CD4-positive, alpha-beta T cell (primary cell): ENCODE measurements at places on chromosomes 1 and 21.

- DNase-seq: no peak
Measured at GRCh38 chr1:246971969-246972368, 35.9 kb downstream of the ZNF695 start.

DNA sequence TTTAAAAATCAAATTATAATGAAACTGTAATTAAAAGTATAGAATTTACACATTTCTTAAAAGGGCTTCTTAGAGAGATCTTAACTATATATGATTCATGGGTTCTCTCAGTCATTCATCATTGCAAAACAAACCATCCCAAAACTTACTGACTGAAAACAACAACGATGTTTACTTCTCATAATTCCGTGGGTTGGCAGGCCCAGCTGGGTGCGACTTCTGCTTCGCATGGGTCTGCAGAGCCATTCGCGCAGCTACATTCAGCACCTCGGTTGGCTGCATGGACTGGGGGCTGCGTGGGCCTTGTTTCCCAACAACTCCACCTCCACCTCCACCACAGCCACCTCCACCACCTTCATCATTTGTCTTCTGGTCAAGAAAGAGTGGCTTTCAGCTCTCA, 4.0 kb downstream of the SLAMF8 start:
- DNase-seq: no peak

- no peak for DNase-seq
Measured at GRCh38 chr21:32572574-32573420, 12.5 kb downstream of the TCP10L start.

DNA sequence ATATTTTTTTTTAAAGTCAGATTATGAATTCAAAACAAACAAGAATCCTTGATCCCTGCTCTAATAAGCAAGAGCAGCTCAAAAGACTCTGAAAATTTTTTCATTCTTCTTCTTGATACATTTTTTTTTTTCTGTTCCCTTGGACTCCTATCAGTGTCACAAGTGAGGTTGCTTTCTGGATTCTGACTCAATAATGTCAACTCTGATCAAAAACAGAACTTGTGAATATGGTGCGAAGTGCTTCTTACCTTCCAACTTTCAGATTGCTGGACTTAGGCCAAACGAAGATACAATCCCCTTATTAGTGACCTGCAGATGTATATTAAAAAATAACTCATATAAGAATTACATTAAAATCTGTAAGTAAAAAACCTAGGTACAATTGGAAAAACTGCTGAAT, 136.1 kb downstream of the GPATCH2 start:
- no peak for DNase-seq

- DNase-seq: no peak
Measured at GRCh38 chr21:43370091-43370658, 56.8 kb downstream of the SIK1 start.

GRCh38 chr1:39655578-39656268, 16.2 kb downstream of the NT5C1A start:
- no peak for DNase-seq

GRCh38 chr1:64934115-64934877, 32.1 kb downstream of the JAK1 start:
- DNase-seq: no peak

DNA sequence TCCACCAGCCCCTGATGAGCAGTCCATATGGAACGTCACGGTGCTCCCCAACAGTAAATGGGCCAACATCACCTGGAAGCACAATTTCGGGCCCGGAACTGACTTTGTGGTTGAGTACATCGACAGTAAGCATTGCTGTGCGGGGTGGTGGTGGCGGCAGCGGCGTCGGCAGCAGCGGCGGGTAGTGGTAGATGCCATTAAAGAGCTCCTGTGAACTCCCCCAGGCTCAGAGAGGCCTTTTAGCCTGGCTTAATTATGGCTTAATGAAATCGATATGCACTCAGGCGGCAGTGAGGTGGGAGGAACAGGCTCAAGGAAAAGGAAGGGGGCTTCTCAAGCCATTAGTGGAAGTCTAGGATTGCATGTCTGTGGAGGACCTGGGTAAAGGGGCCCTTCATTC, 41.9 kb upstream of the CNTN2 start:
- DNase-seq: no peak

GRCh38 chr1:179589509-179589908, 2.1 kb upstream of the TDRD5 start:
- no peak for DNase-seq

GRCh38 chr1:169809370-169810095, 14.8 kb upstream of the METTL18 start:
- no peak for DNase-seq

- no peak for DNase-seq
Measured at GRCh38 chr1:227949954-227950734, 2.4 kb upstream of the WNT9A start.

- DNase-seq: no peak
Measured at GRCh38 chr1:11377954-11378353, 101.0 kb upstream of the DISP3 start.

- DNase-seq: peak; percentile 19
Measured at GRCh38 chr1:51569284-51570062, 47.4 kb upstream of the OSBPL9 start.

GRCh38 chr1:87528754-87529517, 200.3 kb downstream of the LMO4 start:
- no peak for DNase-seq

GRCh38 chr1:8061673-8062386, 35.7 kb upstream of the ERRFI1 start:
- DNase-seq: no peak

DNA sequence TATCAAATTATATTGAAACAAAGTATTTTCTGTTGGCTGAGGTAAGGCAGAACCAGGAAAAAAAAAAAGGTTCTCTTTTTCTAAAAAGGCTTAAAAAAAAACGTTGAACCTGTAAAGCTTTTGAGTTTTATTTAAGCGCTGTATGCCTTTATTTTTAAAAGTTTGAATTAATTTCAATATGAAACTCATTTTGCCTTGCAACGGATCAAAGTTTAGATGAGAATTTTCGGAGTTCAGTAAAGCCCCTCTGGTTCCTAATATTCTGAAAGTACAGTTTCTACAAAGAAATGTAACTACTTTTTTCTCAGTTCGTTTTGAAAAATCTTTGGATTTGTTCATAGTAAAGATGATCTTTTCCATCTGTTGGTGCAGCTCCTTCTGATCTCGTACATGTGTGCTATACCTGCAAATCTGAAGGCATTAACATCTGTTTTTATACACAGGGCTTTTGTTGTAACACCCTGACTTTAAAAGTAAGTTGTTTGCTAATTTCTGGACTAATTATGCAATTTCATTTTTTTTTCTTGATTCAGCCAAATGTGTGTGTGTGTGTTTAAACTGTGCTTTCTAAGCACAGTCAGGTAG, 1.7 kb downstream of the ZBTB18 start:
- no peak for DNase-seq

- DNase-seq: no peak
Measured at GRCh38 chr1:22317920-22318243, 133.8 kb upstream of the ZBTB40 start.

DNA sequence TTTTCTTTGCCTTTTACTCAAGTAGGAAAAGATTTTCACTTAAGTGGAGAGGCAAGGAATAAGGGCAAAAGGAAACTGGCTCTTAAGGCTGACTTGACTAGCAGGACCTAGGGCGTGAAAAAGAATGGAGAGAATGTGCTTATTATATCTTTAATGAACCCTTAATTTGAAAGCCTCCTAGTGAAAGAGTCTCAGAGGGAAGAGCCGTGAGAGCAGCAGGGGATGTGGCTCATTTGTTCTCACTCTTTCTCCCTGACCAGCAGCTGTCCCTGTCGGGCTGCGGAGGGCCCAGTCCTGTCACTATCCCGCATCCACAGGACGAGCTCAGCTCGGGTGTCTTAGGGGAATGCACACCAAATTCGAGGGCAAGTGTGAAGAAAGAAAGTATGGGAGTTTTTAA, 180.1 kb downstream of the EDEM3 start:
- DNase-seq: no peak

GRCh38 chr1:51863384-51863783, 15.1 kb downstream of the NRDC start:
- no peak for DNase-seq

- no peak for DNase-seq
Measured at GRCh38 chr1:183287191-183287675, 101.2 kb downstream of the LAMC2 start.
